Activated T-cell treated with anti-CD3 and anti-CD28 coated beads for 48 hours (primary cell): ENCODE measurements at places on chromosomes 16 and 17.

DNA sequence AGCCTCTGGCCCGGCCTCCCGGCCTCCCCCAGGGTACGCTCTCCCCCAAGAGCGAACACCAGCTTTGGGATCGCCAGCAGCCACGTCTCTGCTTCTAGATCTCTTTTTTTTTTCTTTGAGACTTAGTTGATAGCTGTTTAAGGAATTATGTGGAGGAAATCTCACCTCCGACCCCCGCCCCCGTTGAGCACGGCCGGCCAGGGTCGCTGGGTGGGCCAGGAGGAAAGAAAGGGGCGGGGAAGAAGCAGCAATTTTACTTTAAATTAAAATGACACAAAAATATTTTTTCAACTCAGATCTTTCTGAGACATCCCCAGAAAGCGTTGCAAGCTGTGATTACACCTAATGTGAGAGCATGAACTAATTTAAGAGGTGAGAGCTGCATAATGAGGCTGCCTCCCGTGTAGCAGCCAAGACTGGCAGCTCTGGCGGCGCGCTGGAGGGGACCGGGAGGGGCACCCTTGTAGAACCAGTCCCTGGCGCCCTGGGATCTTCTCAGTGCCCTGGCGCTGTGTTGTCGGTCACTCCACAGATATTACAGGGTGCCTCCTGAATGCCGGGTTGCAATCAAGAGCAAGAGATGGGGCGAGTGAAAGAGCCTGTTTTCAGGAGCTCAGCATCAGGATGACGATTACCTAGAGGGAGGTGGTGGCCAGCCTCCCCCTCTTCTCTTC, 1.9 kb upstream of the CBLN1 start:
- no peak for DNase-seq

DNA sequence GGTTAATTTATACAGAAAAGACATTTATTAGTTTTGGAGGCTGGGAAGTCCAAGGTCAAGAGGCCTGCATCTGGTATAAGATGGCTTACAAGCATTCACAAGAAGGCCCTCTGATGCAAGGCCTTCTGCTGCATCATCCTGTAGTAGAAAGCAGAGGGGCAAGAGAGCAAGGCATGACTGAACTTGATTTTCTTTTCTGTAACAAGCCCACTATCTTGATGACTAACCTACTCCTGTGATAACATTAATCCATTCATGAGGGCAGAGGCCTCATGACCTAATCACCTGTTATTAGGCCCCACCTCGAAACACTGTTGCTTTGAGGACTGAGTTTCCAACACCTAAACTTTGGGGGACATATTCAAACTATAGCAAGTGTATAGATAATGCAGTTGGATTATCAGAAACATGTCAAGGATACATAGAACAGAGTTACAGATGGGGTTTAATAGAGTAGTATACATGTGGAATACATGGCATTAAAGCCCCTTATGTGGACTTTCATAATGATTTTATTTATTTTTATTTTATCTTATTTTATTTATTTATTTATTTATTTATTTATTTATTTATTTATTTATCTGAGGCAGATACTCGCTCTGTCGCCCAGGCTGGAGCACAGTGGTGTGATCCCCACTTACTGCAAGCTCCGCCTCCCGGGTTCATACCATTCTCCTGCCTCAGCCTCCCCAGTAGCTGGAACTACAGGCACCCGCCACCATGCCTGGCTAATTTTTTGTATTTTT, 88.2 kb downstream of the CHD9 start:
- DNase-seq, result no peak

- DNase-seq, result no peak
Observed at GRCh38 chr16:11990702-11991390, 14.3 kb downstream of the SNX29 start.

GRCh38 chr17:20852239-20852989, 190.4 kb downstream of the USP22 start:
- DNase-seq, result no peak

- no peak for DNase-seq
Observed at GRCh38 chr17:42270596-42270995, 5.6 kb downstream of the STAT5B start.

DNA sequence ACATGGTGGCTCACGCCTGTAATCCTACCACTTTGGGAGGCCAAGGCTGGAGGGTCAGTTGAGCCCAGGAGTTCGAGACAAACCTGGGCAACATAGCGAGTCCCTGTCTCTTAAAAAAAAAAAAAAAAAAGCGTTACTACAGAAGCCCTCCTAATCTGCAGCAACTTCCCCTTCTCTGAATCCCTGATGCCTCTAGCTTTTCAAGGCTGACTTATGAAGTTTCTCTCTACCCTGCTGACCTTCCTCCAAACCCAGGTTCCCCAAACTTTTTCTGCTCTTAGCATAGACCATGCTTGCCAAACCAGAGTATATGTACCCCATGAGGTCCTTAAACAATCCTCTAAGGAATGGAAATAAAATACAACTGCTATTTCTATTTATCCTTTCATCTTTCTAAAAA, 16.4 kb downstream of the LYRM1 start:
- no peak for DNase-seq

DNA sequence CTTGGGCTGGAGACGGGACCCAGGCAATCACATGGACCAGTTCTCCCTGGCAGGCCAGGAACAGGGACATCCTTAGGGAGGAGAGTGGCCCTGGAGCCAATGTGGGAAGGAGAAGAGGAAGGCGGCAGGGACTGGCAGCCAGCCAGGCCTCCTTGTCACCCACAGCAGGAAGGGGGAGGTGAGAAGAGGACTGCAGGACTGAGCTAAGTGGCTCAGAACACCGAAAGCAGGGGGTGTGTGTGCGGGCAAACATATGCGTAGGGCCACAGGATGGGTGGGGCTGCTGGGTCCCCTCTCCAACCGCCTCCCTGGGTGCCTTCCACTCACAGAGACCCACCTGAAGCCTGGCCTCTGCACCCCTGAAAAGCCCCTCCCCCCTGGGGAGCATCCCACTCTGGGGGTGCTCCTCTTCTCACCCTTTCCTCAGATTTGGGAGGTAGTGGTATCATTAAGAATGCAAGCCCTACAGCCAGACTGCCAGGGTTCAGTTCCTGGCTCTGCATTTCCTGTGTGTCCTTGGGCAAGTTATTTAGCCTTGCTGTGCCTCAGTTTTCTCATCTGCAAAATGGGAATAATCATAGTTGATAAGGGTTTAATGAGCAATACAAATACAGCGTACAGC, 8.1 kb downstream of the PNMT start:
- DNase-seq, result no peak

- no peak for DNase-seq
Observed at GRCh38 chr16:59164461-59164860, 430.3 kb upstream of the GOT2 start.
